ENCODE measurements at places on chromosomes 12 and 14.

DNA sequence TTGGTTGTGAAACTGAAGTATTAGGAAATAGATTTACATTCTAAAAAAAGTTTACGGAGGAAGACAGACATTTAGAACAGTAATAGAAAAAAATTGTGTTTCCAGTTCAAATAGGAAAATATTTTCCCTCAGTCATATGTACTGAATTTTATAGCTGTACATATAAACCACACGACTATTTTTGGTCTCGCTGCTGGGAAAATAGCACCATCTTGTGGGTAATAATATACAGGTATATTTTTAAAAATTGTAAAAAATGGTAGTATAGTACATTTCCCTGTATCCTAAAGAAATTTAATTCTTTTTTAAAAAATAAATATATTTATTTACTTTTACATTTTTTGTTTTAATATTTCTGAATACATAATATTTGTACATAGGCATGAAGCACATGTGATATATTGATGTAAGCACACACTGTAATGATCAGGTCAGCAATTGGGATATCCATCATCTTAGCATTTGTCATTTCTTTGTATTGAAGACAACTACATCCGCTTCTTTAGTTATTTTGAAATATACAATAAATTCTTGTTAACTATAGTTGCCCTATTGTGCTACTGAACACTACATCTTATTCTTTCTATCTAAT, 168.6 kb downstream of the ALX1 start:
- peak; percentile 14 for DNase-seq

- DNase-seq, result no peak
Observed at GRCh38 chr12:32435921-32436705, 36.8 kb downstream of the FGD4 start.

DNA sequence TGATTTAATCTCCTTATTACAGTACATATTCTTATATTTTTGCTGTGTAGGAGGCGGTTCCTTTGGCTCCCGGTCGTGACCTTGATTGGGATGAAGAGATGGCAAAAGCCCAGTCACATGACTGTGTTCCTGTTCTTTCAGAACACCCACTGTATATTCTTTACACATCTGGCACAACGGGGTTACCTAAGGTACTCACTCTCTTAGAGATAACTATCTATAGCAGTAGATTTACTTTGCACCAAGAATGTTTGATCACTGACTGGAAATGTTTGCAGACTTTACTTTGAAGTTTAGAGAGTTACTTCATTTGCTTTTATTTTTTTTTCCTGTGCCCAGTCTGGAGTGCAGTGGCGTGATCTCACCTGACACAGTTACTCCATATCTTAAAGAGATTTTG, 65.2 kb downstream of the ACSS3 start:
- DNase-seq, result peak; percentile 24

DNA sequence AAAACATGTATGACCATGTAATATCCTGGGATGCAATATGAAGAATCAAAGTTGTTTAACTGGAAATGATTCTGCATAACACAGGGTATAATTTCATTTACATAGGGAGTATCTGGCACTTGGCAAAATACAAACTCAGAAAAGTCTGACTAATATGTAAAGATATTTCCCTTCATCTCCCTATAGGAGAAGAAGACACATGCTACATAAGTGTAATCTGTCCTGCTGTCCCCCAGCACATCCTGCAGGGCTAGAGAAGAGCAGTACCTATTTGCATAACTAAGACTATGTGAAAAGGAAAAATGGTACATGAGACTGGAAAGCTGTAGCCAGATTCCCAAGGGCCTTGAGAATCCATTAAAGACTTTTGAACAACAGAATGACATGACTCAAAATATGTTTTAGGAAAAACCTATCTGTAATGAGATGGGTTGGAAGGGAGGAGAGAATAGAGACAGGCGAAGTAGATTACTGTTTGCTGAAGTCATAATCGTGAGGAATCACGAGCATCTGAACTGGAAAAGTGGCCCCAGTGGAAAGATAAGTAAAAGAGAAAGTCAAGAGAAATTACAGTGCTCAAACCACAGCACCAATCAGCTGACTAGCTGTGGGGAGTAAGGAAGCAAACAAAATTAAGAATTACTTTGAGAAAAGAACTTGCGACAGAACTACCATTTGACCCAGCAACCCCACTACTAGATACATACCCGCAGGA, 155.1 kb upstream of the HMGA2 start:
- DNase-seq, result no peak

DNA sequence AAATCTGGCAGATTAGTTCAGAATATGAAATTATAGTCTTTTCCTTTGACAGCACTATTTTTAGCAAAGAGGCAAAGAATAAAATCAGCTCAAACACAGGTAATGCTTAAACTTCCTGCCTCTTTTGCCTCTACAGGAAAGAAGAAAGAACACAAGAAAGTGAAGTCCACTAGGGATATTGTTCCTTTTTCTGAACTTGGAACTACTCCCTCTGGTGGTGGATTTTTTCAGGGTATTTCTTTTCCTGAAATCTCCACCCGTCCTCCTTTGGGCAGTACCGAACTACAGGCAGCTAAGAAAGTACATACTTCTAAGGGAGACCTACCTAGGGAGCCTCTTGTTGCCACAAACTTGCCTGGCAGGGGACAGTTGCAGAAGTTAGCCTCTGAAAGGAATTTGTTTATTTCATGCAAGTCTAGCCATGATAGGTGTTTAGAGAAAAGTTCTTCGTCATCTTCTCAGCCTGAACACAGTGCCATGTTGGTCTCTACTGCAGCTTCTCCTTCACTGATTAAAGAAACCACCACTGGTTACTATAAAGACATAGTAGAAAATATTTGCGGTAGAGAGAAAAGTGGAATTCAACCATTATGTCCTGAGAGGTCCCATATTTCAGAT, 17.4 kb downstream of the TMPO start:
- DNase-seq, result peak; percentile 58

- no peak for DNase-seq
Observed at GRCh38 chr14:54226558-54226957, 170.2 kb upstream of the CDKN3 start.
